NCI-H446 (cell line): ENCODE measurements at places on chromosomes 7 and 10.
A peak's percentile ranks its signal among the peaks of the same experiment; 100 is the strongest.

DNA sequence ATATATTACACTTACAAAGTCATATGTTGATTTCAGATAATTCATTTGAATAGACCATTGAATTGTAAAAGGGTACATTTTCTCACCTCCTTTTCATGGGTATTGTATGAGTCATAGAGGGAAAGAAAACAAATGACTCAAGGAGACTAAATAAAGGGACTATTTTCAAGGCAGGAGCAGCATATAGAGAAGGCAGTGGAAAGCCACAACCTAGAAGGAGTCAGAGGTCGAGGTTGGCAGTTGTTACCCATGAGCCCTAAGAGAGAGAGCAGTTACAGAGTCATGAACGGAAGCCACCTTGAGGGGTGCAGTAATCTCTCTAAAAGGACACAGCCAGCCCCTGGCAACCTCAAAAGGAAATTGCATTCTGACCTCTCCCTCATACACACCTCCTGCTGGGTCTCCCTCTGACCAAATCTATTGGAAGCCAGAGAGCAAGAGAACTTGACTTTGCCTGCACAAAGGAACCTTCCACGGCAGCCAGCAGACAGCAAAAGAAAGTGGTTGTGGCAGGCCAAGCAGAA, 137.9 kb downstream of the GRM8 start:
- DNase-seq = no peak

- no peak for DNase-seq
Measured at GRCh38 chr7:106216517-106216922, 68.3 kb downstream of the NAMPT start.

DNA sequence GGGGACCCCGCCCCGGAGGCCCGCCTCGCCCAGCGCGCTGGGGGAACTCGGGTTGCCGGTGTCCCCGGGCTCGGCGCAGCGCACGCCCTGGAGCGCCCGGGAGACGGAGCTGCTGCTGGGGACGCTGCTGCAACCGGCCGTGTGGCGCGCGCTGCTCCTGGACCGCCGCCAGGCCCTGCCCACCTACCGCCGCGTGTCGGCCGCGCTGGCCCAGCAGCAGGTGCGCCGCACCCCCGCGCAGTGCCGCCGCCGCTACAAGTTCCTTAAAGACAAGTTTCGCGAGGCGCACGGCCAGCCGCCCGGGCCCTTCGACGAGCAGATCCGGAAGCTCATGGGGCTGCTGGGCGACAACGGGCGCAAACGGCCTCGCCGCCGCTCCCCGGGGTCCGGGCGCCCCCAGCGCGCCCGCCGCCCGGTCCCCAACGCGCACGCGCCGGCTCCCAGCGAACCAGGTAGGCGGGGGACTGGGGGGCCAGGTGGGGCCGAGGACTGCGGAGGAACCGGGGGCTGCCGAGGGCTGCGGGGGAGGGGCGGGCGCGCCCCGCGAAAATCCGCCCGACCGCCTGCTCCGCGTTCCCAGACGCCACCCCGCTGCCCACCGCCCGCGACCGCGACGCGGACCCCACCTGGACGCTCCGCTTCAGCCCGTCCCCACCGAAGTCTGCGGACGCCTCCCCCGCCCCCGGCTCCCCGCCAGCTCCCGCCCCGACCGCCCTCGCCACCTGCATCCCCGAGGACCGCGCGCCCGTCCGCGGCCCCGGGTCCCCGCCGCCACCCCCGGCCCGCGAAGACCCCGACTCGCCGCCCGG, 574 bp downstream of the UTF1 start:
- no peak for DNase-seq

DNA sequence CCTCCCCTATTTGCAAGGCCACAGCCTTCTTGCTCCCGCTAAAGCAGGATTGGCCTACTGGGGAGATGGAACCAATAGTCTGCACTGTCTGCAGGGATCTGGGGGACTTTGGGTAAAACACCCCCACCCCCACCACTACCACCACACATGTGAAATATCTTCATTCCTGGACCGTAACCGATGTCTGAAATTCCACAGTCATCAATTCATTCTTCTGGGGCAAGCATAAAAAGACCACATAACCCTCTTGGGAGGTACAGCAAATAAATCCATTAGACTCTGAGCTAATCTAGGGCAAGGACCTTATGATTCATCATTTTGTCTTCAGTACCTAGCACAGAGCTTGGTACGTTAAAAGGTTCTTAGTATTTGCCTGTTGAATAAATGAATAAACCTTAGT, 307.8 kb downstream of the GPAM start:
- no peak for DNase-seq

- no peak for DNase-seq
Measured at GRCh38 chr7:118040562-118040961, 143.4 kb upstream of the LSM8 start.

DNA sequence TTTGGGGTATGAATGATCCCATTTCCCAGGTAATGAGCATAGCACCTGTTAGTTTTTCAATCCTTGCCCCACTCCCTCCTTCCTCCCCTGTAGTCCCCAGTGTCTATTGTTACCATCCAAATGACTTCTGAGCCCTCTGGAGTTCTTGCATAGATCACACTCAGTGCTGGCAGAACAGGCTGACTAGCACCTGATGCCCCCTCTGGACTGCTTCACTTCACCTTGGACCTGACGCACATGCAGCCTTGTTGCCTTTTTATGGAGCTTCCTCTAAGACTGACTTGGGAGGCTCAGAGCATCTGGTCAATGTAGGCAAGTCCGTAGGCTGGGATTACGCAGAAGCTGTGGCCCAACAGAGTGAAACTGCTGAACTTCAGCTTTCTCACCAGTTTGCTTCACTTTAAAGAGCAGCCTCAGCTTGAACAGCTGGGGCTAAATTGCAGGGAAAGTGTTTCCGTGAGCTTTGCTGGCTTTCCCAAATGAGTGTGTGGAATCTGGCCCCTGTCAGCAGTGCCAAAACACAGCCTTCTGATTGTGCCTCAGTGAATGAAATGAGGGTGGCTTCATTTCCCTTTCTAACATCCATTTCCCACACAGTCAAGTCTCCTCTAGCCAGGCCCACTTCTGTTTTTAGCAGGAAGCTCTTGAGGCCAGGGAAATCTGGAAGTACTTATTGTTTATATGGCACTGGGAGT, 48.5 kb downstream of the NXPH1 start:
- DNase-seq = no peak

DNA sequence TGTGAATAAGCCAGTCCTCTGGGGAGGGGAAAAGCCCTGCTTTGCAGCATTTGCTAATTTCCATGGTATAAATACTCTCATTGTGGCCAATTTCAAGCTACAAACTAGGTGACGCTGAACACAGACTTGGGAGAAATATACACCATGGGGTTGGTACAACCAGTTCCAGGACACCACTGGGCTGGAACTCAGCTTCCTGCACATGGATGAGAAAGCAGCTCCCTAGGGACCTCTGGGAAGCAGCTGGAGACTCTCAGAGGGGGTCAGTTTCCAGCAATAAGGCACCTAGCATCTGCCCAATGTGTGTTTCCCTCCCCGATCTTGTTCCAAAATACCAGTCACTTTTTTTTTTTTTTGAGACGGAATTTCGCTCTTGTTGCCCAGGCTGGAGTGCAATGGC, 56.8 kb upstream of the WDR11 start:
- DNase-seq = no peak

DNA sequence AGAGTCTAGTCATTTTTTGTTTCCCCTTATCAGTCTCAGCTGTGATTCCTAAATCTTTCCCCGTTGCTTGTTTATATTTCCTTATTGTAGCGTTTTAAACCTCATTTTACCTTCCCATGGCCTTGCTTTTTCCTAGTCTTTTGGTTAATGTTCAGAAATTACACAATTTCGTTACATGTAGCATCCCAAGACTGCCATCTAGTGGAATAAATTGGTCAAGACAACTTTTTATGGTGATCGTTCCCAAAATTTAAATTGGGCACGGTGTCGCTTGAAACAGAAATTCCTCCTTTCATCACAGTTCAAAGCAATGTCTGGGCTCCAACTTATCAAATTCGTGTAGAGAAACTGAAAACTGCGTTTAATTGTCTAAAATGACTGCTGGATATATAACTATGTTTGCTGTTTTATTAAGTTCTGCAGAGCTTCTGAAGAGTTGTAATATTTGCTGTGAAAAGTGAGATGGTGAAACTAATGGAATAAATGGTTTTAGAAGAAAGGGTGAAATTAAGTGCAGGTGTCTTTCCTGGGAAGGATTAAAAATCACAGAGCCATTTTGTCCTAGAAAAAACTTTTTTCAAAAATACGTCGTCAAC, 370.2 kb downstream of the PHF14 start:
- peak; percentile 83 for DNase-seq

GRCh38 chr10:24718031-24718855, 5.4 kb downstream of the ARHGAP21 start:
- DNase-seq = no peak

DNA sequence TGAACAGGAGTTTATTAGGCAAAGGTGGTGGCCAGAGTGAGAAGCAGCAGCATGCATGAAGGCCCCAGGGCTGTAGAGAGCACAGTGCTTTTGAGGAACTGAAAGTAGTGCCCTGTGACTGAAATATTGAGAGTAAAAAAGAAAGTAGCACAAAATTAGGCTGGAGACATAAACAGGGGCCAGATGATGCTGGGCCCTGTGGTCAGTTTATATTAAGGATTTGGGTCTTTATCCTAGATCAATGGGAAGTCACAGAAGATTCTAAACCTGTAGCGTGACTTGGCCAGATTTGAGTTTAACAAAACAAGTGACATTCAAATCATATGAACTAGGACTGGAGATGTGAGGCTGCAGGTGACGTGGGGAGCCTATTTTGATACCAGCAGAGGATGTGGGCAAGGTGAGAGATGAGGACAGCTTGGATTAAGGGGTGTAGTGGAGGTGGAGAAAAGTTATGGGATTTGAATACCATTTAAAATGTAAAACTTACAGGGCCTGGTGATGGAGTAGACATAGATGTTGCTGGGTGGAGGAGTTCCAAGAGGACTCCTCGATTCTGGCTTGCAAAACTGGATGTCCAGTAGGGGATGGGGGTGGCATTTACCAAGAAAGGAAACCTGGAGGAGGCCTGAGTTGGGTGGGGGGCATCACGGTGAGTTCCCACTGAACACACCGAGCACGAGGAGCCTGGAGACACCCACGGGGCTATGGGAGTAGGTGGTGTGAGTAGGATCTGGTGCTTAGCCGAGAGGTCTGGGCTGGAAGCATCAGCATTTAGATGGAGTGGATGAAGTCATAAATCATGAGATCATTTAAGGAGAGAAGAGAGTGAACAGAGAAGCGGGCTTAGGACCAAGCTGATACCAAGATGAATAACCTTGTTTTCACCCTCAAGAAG, 52.8 kb downstream of the HHEX start:
- DNase-seq = no peak

DNA sequence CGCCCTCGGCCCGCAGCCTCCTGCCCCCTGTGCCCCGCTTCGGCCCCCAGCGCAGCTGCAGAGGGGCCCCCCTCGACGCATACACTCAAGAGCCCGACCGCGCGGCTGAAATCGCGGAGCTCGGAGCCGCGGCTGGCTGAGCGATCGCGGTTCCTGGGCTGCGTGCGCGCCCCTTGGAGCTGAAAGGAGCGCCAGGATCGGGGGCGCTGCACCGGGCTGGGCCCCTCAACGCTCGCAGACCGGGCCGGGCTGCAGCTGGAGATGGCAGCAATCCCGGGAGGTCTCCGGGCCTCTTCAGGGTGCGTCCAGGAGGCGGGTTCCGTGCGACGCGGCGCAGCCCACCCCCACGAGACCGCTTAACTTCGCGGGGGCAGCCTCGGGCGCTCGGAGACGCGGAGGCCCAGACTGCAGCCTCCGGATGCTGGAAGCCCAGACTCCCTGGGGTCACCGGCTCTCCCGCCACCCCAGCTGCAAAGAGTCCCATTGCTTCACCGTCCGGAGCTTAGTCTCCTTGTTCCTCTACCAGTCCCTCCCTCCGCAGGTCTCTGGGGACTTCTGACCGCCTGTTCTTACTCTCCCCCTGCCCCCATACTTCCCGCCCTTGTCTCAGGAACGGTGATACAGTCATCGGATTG, 73.0 kb upstream of the LRRC4 start:
- DNase-seq = no peak

DNA sequence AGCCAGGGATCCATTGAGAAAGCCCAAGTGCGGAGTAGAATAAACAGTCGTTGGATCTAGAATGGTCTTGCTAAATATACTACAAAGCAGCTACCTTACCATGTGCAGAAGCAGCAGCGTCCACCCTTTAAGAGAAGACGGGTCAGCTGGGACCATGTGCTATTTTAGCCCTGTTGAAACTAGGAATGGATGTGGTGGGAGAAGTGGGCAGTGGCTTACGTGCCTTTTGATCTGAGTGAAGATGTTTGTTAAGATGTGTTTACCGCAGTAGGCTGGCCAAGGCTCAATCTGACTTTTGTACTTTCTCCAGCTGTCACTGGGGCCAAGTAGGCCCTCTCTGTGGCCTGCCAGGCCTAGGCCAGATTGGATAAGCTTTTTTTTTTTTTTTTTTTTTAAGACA, 9.2 kb downstream of the HABP2 start:
- DNase-seq = no peak

DNA sequence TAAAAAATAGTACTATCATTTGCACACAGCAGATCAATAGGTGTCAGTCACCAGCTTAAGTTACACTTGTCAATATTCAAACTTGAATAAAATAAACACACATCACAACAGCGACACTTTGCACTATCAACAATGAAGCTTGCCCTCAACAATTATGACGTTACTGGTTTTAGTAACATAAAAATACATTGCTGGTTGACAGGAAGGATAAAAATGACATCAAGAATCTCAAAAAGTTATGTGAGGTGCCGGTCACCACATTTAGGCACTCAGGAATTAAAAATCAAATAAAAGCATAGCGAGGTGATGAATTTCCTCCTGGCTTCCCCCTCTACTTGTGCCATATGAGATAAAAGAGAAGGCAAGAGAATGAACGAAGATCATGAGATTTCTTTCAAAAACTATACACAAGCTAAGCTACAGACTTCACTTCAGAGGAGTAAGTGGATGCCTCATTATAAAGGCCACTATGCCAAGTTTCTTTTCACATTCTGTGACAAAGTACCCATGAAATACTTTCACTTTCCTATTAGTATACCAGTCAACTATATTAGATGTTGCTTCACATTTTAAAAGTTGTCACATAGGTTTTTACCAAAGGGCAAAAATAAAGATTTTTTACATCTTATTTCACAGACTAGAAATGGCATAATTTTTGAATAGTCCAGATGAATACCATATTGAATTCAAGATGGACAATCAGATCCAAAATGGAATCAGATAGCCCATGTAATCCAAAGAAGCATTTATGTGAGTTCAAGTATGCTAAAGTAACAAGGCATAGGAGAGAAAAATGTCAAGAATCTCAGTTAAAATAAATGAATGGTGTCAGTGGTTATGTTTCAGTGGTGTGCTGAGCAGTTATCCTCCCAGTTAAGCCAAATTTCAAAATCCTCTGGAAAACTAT, 3.6 kb downstream of the CCDC71L start:
- no peak for DNase-seq
